Smooth muscle cell of the brain vasculature (primary cell): ENCODE measurements at places on chromosomes 7 and 10.
A peak's percentile ranks its signal among the peaks of the same experiment; 100 is the strongest.

DNA sequence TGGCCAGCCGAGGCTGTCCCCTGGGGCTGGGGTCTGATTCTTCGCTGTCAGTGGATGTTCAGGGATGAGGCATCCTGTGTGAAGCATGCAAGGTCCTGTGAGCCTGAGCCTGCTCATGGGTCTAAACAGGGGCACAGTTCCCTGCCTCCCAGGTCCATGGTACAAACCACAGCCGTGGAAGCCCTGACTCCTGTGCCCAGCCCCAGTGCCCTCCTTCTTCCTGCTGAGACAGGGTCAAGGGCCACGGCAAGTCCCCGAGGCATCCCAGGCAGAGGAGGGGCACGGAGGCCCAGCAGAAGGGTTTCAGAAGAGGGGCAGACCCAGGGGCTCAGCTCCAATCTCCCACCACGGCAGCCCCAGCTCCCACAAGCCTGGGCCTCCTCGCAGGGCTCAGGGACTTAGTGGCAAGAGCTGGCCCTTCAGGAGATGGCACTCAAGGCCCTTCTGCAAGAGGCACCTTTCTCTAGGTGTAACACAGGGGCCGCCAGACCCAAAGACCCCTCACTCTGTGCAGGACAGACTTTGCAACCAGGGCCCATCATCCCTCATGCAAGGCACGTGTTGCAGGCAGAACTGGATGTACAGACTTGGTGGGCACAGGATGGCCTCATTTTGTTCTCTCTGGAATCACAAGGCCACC, 248.8 kb downstream of the TCERG1L start:
- no peak for DNase-seq

- no peak for DNase-seq
Measured at GRCh38 chr10:91495402-91495801, 85.3 kb downstream of the HECTD2 start.

- DNase-seq, result no peak
Measured at GRCh38 chr7:99525713-99526440, 21.4 kb downstream of the ZKSCAN5 start.

DNA sequence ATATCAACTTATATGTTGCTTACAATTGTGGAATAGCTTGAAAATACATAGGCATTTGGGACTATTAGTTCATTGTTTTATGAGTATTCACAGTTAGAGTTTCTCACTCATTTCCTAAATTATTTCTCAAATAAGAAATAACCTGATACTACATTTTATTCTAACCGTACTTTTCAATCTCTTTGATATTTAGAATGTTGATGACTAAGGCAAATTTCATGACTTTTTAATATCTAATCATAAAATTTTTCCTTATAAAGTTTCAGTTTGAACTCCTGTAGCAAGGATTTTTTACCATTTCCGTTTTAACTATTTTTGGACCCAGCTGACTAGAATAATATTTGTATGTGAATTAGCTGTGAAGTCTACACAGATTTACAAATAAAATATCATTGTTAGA, 41.3 kb upstream of the GNAI1 start:
- no peak for DNase-seq

GRCh38 chr10:78905015-78905956, 163.5 kb upstream of the ZMIZ1 start:
- DNase-seq, result no peak

GRCh38 chr10:124624895-124625294, 119.3 kb downstream of the FAM53B start:
- DNase-seq, result no peak

GRCh38 chr7:115679423-115679822, 351.1 kb downstream of the TFEC start:
- DNase-seq, result no peak

DNA sequence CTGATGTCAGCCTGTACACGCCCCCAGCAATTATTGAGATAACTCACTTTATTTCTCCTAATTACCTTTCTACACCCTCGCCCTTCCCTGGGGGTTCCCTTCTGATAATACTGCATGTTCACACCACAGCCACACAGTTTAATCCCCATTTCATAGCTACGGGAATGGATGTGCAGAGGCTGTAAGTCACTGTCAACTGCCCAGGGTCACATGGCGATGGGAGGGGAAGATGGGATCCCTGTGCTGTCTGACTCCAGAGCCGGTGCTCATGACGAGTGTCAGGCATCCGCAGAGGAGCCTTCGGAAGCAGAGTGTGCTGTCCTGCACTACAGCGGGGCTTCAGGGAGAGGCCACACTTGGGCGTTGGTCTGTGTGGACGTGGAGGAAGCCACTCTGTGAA, 688.7 kb downstream of the SDK1 start:
- DNase-seq, result no peak

DNA sequence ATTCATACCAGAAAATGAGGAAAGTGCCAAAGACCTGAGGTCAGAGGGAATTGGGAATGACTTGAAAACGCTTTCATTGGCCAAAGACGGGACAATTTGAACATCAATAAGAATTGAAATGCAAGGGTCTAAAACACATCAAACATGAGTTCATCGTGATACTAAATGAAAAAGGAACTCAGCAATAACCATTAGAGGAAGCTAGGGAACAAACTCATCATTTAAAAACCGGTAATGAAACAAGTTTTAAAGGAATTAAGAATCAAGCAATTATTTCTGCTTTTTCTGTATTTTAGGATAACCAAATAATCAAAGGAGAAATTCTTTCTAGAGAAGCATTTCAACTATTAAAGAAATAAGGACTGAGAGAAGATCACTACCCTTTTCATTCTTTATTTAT, 303.1 kb downstream of the ARHGAP12 start:
- no peak for DNase-seq

GRCh38 chr10:24465891-24466818, 257.2 kb downstream of the KIAA1217 start:
- DNase-seq, result peak; percentile 73
